ENCODE measurements at places on chromosomes 6 and 20.

DNA sequence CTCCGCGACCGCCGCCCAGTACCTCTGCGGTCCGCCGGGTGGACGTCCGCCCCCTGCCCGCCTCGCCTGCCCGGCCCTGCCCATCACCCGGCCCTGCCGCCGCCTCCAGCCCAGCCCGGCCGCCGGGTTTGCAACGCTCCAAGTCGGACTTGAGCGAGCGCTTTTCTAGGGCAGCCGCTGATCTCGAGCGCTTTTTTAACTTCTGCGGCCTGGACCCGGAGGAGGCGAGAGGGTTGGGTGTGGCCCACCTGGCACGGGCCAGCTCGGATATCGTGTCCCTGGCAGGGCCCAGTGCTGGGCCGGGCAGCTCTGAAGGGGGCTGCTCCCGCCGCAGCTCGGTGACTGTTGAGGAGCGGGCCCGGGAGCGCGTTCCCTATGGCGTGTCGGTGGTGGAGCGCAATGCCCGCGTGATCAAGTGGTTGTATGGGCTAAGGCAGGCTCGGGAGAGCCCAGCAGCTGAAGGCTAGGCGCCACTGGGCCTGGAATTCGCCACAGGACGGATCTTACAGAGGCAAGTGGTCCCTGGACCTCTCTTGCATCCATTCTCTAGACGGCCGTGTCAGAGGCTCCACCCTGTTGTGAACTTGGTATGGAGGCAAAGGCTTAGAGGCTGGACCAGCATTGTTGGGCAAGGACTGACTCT, 11.8 kb downstream of the FAM110A start:
- DNase-seq = no peak

DNA sequence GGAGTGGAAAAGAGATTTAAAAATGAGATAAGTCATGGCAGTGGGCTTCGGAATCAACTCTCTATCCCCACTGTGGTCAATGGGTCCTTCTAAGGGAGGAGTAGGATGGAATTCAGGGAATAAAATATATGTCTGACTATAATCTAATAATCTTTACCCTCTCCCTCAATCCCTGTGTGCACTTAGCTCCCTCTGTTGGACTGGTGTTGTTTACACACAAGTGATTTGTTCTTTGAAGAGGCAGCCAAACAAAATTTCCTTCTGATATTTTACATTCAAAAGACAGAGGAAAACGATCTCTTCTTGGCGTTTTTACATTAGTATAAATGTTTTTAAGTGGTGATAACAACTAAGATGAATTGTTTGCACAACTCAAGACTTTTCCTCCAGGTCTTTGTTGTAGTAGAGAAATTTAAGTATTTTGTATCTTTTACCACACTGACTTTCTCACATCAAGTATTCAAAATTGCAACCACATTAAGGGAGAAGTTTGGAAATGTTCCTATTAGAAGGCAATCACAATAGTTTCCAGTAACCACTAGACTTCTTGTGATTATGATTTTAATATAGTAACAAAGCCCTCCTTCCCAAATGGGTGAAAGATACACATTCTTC, 317.8 kb downstream of the CENPW start:
- DNase-seq = no peak

- no peak for DNase-seq
Observed at GRCh38 chr20:24810676-24811407, 138.2 kb upstream of the CST7 start.

- DNase-seq = no peak
Observed at GRCh38 chr20:10594296-10594868, 79.4 kb downstream of the JAG1 start.

GRCh38 chr6:24718449-24719124, 367 bp downstream of the C6orf62 start:
- DNase-seq = no peak

DNA sequence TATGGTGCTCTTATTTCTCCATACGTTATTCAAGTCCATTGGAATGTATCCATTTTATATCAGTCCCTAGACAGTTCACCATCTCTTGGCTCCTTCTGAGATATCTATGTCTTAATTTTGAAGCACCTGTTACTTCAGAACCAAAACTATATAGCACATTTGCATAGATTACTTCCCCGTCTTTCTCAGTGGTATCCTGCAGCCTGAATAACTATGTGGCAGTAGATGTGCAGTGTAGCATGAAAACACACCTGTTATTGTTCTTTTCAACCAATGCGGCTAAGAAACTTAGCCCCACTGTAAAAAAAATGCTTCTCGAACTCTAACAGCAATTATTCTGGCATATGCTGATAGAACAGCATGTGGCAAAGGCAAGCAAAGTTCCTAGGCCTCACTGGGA, 1184.4 kb upstream of the ADGRB3 start:
- DNase-seq = no peak

- no peak for DNase-seq
Observed at GRCh38 chr20:46324960-46325703, 16.8 kb upstream of the CDH22 start.

GRCh38 chr6:2855061-2855519, 13.4 kb upstream of the SERPINB1 start:
- no peak for DNase-seq

- no peak for DNase-seq
Observed at GRCh38 chr6:127397729-127398630, 54.6 kb upstream of the ECHDC1 start.

DNA sequence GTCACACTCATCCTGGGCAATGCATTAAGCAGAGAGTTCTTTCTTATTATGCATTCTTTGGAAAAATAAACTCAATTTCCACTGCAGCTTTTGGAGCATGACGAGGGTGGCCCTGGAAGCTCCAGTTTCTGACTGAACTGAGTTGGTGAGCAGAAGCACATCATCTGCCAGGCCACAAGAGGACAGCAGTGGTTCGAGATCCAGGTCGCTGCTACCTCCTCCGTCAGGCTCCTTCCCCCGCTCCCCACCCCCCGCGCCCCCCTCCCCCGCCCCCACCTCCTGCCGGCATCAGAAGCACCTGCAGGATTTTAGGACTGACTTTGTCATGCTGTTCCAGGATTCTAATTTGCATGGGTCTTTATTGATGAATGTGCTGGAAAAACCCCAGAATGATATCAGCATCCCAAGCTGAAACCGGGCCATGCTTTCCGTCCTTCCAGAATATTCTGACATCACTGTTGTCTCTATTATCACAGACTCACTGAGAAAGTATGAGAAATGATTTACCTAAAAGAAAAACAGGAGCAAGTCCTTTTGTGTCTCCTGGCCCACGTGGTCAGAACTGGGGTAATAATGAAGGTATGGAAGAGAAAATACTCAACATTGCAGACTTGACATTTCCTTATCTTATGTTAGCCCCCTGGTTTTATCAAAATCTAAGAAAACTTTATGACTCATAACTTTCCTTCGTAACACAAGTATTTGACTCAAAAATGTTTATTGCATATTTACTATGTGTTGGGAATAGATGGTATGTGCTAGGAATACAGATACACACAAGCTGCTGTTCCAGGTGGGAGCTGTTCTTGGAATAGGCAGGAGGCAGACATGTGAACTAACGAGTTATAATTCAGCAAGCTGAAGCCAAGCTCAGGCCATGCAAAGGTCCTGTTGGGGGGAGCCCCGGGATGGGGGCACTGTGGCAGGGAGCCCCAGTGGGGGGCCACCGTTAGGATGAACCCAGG, 220.2 kb upstream of the EXOC2 start:
- no peak for DNase-seq

- DNase-seq = no peak
Observed at GRCh38 chr6:842141-842540, 149.2 kb upstream of the EXOC2 start.

Data from activated T-helper 2 cell treated with anti-CD3 and anti-CD28 coated beads, Interferon-gamma antibody, Interleukin-2, Interleukin-4, amounts not matched to agents 10 μg/mL and 5 μg/mL and 100 μg/mL, durations not matched to agents 14 hours and 24 hours and 36 hours (primary cell).